Umbilical cord (tissue), 2 donors: ENCODE measurements at places on chromosomes 12 and 14.

- DNase-seq = peak; percentile 75
Measured at GRCh38 chr14:24774187-24774915, 140.4 kb upstream of the GZMB start.

DNA sequence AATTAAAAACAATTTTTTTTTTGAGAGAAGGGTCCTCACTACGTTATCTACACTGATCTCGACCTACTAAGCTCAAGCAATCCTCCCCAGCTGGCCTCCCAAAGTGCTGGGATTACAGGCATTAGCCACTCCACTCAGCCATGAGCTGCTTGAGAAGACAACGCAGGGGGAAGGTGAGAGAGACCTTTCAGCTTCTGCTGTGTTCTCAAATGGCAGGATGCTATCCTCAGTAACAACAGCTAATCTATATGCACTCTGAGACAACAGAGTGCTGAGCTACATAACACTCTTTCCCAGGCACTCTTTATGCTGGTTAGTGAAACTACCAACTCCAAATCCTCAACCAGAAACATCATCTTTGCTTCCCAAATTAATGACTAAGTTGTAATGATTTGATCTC, 526.1 kb downstream of the CCER1 start:
- DNase-seq = no peak

- DNase-seq = no peak
Measured at GRCh38 chr12:39971348-39971747, 134.5 kb downstream of the SLC2A13 start.

DNA sequence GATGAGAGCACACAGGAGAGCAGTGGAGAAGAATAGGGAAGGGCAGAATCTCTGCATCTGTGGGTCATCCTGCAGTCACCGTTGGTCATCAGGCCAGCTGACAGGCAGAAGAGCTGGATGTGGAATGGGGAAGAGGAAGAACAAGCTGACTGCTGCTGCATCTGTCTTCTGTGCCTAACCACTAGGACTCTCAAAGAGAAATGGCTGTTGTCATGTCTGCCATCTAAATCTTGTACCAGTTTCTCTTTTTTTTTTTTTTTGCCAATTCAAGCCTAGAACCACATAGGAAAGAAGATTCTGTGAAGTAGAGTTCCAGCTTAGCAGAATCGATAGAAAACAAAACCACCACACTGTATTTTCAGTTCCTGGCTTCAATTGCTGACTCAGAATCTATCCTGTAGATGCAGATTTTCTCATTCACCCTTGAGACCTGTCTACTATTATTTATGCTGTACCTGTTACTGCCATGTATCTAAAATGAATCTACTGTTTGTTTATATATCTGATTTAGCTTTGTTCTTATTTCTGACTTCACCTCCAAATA, 421.9 kb upstream of the PRICKLE1 start:
- DNase-seq = no peak

GRCh38 chr12:54611715-54612149, 23.0 kb downstream of the LACRT start:
- no peak for DNase-seq

DNA sequence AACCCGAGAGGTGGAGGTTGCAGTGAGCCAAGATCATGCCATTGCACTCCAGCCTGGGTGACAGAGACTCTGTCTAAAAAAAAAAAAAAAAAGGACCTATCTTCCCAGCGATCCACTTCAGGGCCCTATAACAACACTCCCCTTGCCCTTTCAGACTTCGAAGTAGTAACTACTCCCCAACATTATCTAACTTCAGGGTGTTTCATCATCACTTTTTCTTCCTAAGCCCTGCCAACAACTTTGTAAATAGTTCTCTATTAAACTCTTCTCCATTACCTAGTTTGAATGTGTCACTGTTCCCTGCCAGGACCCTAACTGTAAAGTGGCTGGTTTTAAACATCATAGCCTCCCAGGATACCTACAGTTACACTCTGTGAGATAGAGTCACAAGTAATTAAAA, 220.8 kb downstream of the BTG1 start:
- DNase-seq = no peak

GRCh38 chr14:99029145-99029915, 242.7 kb downstream of the BCL11B start:
- DNase-seq = no peak

- no peak for DNase-seq
Measured at GRCh38 chr12:105280966-105281693, 45.2 kb upstream of the APPL2 start.

DNA sequence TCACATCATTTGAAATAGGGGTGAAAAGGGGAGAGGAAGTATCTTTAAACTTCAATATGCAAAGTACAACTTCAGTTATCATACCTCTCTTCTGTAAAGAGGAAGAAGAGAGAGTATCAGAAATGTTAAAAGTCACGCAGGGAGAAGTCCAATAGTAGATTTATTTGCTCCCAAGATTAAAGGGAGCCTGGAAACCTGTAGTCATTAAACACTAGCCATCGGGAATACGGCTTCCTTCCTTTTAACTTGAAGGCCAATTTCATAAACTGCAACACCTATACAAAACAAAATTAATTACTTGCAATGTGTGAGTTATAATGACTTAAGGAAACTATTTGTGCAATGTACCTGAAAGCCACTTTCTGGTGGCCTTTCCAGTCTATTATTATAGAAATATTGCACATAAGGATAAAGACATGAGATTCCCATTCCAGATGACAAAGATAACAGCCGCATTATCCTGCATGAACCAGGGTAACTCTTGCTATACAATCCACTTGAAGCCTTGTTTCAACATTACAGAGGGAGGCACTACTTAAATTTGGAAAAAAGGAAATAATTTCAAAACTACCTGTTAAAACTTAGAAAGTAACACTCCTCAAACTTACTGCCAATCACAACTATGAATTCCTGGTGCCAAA, 4.6 kb downstream of the BTG1 start:
- no peak for DNase-seq

DNA sequence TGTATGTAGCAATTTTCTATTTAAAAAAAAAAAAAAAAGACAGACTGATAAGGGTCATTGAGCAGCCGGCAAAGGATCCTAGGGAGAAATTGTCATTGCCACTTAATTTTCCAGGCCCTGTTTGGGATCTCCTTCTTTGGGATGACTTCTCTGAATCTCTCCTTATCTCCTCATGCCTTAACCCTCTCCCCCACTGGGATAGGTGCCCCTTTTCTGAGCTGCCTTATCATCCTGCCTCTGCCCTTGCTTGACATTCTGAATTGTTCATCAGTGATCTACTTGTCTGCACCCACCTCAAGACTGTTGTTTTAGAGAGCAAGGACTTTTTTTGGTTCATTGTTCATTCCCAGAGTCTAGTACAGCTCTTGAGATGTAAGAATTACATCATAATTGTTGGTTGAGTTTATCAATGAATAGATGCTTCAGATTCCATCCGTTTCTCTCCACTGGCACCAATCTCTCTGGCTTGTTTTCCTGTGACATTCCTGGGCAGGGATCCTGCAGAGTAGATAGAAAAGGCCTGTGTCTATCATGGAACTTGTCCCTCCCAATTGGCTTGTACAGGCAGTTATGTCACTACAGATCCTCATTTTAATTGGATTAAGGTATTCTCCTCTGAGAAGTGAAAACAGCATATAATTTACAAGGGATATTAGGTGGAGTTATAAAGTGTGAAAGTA, 42.6 kb downstream of the SOCS2 start:
- no peak for DNase-seq

DNA sequence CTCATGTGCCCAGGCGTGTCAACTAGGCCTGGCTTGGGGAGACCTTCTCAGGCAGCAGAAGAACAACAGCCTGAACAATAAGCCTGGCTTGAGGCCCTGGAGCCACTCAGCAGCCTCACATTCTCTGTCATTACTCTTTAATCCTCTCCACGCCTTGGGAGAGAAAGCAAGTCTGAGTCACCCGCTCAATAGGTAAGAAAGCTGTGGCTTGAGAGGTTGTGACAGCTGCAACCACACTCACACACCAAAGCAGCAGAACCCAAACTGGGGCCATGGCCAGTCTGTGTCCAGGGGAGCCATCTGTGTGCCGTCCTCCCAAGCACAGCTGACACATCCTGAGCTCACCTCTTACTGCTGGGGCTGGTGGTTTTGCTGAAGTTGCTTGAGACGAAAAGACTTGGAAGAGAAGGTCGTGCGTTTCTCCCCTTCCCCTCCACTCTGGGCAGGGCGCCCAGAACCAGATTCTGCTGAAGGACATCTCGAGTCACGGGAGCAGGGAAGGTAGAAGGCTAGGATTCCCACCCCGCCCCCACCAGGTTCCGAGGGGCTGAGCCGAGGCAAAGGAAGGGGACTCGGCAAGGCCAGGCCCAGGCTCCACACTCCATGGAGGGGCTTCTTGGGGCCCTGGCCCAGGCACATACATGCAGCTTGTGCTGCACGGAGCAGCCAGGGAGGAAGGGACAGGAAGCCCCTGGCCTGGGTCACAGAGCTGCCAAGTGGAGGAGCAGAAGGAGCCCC, 5.5 kb downstream of the TMEM63C start:
- peak; percentile 23 for DNase-seq

DNA sequence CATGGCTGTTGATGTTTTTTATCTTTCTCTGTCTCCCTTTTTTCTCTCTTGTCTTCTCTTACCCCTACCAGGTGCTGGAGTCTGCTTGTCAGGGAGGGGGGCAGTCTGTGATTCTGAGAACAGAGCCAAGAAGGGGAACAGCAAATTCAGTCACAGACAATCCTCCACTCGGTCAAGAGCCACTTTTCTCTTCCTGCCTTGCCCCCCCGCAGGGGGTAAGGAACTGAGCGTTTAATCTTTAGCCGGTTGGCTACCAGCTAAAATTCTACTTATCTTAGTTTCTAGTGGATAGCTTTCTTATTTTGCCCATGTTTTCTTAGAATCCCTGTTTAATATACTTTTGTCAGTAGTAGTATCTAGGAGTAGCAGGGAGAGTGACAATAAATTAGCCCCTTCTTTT, 1.9 kb downstream of the RIMKLB start:
- no peak for DNase-seq

GRCh38 chr12:15035185-15035584, 62.3 kb downstream of the PDE6H start:
- no peak for DNase-seq

DNA sequence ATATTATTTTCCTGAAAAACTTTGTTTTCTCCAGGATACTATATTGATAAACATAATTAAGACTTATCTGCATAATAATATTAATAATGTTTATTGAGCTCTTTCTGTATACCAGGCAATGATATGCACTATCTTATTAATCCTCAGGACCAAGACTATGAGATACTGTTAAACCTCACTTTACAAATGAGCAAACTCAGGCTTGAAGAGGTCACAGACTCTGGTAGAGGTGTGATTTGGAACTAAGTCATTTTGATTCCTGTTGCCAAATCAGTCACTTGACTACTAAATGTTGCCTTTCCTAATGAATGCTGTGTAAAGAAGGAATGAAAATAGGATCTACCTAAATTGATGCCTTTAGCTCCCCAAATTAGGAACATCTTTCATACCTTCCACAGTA, 7.3 kb downstream of the SLC39A9 start:
- DNase-seq = no peak

- DNase-seq = peak; percentile 81
Measured at GRCh38 chr14:104687601-104688504, 1.6 kb upstream of the INF2 start.

DNA sequence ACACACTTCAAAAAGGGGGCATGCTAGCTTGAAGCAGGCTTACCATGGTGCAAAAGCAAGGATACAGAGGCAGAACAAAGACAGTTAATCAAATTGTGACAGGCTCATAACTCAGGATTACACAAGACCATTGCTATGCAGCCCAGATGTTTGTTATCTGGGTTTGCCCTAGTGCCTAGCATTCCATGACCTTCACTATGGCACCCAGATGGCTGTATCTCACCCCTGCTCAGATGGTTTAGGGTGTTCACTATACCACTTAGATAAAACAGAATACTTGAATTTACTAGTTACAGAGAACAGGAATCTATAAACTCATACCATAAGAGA, 56.2 kb downstream of the SDR9C7 start:
- peak; percentile 17 for DNase-seq
